ENCODE measurements at places on chromosomes 11 and 22.
A peak's percentile ranks its signal among the peaks of the same experiment; 100 is the strongest.

DNA sequence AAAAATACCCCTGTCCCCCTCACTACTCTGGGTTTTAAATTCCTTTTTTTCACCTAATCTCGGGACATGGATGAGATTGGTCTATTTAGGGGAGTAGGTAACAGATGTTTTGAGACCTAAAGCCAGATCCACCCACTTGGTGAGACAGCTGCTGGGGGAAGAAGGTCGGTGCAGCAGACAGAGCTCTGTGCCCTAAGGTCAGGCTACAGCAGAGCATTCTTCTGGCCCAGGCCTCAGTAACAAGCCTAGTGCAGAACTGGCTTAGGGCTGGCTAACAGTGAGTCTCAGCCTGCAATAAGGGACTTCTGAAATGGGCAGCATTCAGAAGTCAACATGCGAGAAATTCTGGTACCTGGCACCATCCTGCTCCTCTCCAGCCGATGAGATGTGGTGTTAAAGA lies 444.9 kb upstream of the KIRREL3 start:
- no peaks in the 10 kb centered on the region for H3K36me3 ChIP-seq
- no peak overlapping the region for H3K4me3 ChIP-seq
- H3K4me1 ChIP-seq, result no peaks in the 10 kb centered on the region
- H3K27me3 ChIP-seq, result peaks cover 14% of the 10 kb centered on the region
- H3K27ac ChIP-seq, result no peak overlapping the region
- DNase-seq, result no peak

- 0 out of 2 replicates have a peak, but pooled peaks cover under 1% of the 10 kb centered on the region for H3K4me1 ChIP-seq
- no peak overlapping the region for H3K4me3 ChIP-seq
- H3K36me3 ChIP-seq, result no peaks in the 10 kb centered on the region
- no peaks in the 10 kb centered on the region for H3K27me3 ChIP-seq
- no peak overlapping the region for H3K27ac ChIP-seq
- DNase-seq, result no peak
Observed at GRCh38 chr22:47301820-47302475, 539.5 kb downstream of the TBC1D22A start.

GRCh38 chr11:25991476-25991875 lies 340.5 kb upstream of the ANO3 start:
- no peaks in the 10 kb centered on the region for H3K36me3 ChIP-seq
- no peak for DNase-seq

DNA sequence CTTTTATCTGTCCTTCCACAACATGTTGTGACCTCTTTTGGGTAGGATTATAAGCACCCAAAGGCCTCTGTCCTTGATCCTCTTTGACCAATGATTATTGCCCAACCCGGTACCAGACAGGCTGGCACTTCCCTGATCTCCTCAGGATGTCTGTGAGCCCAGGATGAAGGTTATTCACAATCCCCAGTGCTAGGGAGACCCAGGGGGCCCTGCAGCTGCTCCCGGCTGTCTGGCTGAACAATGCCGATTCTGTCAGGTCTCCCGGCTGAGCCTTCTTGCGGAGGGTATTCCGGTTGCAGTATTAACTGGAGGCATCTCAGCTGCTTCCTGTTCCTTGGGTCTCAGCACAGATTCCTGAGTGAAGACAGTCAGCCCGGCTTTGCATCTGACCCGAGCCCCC lies 71.2 kb upstream of the CDON start:
- no peak overlapping the region for H3K4me3 ChIP-seq
- DNase-seq, result no peak
- no peaks in the 10 kb centered on the region for H3K36me3 ChIP-seq
- peaks cover 17% of the 10 kb centered on the region for H3K27me3 ChIP-seq
- no peak overlapping the region for H3K27ac ChIP-seq

DNA sequence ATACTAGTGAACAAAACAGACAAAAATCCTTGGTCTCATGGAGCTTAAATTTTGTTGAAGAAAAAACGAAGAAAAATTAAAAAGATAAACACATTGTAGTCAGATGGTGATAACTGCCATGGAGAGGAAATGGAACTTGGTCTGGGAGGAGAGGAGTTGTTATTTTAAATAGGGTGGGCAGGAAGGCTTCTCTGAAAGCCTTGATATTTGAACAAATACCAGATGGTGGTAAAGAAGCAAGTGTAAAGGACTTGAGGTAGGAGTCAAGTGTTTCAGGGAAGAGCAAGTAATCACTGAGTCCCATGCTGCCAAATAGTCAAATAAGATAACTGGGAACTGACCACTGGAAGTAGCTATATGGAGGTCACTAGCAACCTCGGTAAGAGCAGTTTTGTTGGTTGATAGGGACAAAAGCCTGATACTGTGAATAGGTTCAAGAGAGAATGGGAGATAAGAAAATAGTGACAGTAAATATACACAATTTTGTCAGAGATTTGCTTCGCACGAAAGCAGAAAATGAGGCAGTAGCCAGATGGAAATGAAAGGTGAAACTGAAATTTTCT lies 55.1 kb downstream of the SESN3 start:
- no peak for DNase-seq
- H3K27me3 ChIP-seq, result peaks cover 63% of the 10 kb centered on the region
- H3K27ac ChIP-seq, result no peak overlapping the region
- H3K4me1 ChIP-seq, result no peaks in the 10 kb centered on the region

GRCh38 chr11:61747967-61748285 lies 4.5 kb upstream of the MYRF start:
- H3K27me3 ChIP-seq, result no peaks in the 10 kb centered on the region
- peaks cover 10% of the 10 kb centered on the region for H3K4me1 ChIP-seq
- H3K4me3 ChIP-seq, result no peak overlapping the region
- no peak for DNase-seq

GRCh38 chr22:46834021-46834737 lies 71.7 kb downstream of the TBC1D22A start:
- no peak for DNase-seq
- no peak overlapping the region for H3K4me3 ChIP-seq
- H3K27ac ChIP-seq, result no peak overlapping the region
- H3K4me1 ChIP-seq, result peaks cover 23% of the 10 kb centered on the region
- no peaks in the 10 kb centered on the region for H3K27me3 ChIP-seq

GRCh38 chr11:7583248-7583647 lies 69.4 kb downstream of the PPFIBP2 start:
- no peak for DNase-seq
- H3K27ac ChIP-seq, result no peak overlapping the region
- H3K4me3 ChIP-seq, result no peak overlapping the region
- no peaks in the 10 kb centered on the region for H3K36me3 ChIP-seq
- no peaks in the 10 kb centered on the region for H3K27me3 ChIP-seq

DNA sequence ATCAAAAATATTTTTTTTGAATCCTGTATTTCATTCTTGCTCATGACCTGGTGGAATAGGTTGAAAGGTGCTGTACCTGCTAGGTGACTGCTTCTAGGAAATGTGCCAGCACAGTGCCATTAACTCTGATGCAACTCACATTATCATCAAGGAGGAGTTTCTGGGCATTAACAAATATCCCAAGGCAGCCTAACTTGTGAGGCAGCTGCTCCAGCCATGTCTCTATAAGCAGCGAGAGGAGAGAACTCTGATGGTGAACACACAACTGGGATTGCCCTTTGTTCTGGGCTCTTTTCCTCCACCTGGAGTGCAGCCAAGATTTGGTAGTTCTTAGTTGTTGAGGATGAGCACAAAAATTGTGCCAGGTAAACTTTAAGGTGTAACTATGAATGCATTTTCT lies 25.6 kb downstream of the HEPHL1 start:
- no peaks in the 10 kb centered on the region for H3K36me3 ChIP-seq
- no peak overlapping the region for H3K4me3 ChIP-seq
- H3K4me1 ChIP-seq, result peaks cover 8% of the 10 kb centered on the region
- no peaks in the 10 kb centered on the region for H3K27me3 ChIP-seq

- H3K36me3 ChIP-seq, result no peaks in the 10 kb centered on the region
- DNase-seq, result no peak
- no peaks in the 10 kb centered on the region for H3K4me1 ChIP-seq
Observed at GRCh38 chr11:115077740-115078139, 399.4 kb downstream of the NXPE2 start.

DNA sequence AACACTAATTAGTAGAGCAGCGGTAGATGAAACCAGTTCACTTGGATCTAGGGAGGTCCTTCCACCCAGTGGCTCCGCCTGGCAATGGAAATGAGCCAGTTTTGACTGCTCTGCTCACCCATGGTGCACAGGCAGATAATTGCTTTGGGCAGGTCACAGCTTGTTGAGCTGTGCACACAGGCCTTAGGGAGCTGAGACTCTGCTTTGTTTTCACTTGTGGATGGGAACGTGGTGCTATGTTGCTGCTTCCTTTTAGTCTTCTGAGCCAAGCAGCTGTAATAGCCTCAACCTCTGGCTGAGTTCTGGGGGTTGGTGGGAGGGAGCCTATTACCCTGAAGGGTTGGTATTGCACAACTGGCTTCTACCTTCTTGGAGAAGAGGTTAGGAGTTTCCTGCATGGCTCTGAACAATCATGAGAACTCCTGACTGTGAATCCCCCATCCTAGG lies 262.3 kb upstream of the MTNR1B start:
- no peaks in the 10 kb centered on the region for H3K4me1 ChIP-seq
- H3K27me3 ChIP-seq, result no peaks in the 10 kb centered on the region
- DNase-seq, result no peak
- H3K27ac ChIP-seq, result no peak overlapping the region
- H3K36me3 ChIP-seq, result no peaks in the 10 kb centered on the region

DNA sequence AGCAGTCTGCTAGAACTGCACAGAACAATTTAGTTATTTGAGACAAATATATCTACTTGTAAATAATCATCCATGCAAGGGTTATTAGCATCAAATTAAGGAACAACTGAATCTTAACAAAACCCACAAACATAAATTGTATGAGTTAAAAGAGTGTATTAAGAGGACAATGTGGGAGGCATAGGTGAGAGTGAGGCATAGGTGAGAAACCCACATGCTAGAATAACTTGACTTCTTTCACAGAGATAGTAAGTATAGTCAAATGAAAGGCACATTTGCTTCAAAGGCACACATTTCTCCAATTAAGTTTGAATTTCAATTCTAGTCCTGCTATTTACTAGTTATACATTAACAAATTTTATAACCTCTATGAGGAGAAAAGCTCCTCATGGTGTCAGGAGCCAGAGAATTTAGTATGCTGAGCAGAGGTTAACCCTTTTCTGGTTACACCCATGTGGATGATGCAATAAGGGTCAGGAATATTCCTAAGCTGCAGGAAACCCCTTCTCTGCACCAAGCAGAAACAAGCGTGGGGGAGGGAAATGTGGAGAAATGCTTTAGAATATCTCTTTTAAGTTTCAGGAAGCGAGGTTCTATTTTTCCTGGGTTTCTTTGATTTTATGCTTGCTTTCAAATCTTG lies 264.2 kb downstream of the GRM5 start:
- no peaks in the 10 kb centered on the region for H3K27me3 ChIP-seq
- no peak for DNase-seq
- H3K27ac ChIP-seq, result no peak overlapping the region
- no peaks in the 10 kb centered on the region for H3K36me3 ChIP-seq

- no peaks in the 10 kb centered on the region for H3K36me3 ChIP-seq
- peaks cover 90% of the 10 kb centered on the region for H3K27me3 ChIP-seq
- no peak overlapping the region for H3K4me3 ChIP-seq
- no peak overlapping the region for H3K27ac ChIP-seq
- no peak for DNase-seq
Observed at GRCh38 chr11:113934761-113935160, 30.2 kb downstream of the HTR3B start.

DNA sequence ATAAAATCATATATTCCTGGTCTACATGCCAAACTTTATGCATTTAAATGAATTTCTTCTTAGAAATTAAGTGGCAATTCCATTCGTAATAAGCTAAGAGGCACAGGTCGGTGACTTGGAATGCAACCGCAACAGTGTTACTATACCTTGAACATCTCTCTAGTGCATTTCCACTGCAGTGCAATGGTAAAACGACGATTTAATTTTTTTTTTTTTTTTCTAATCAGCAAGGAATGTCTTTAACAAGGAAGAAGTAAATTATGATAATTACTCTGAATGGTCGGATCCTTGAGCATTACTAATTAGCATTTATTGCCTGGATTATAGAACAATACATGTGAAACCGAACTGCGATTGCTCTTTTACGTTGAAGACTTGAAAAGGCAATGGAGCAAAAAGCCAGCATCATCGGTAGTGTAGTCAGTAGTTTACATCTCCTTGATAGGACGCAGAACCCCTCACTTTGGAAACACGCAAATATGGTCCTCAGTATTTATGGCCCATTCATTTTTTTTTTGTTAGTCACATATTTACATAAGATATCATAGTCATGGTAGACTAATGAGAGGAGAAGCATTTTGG lies 20.2 kb downstream of the BLID start:
- peaks cover 93% of the 10 kb centered on the region for H3K36me3 ChIP-seq
- peak overlapping the region; percentile 53 for H3K27ac ChIP-seq
- H3K4me1 ChIP-seq, result peaks cover 61% of the 10 kb centered on the region
- no peaks in the 10 kb centered on the region for H3K27me3 ChIP-seq

GRCh38 chr11:73991471-73992006 lies 8.9 kb upstream of the UCP2 start:
- DNase-seq, result no peak
- H3K4me1 ChIP-seq, result peaks cover 9% of the 10 kb centered on the region
- no peaks in the 10 kb centered on the region for H3K36me3 ChIP-seq
- H3K27ac ChIP-seq, result no peak overlapping the region

DNA sequence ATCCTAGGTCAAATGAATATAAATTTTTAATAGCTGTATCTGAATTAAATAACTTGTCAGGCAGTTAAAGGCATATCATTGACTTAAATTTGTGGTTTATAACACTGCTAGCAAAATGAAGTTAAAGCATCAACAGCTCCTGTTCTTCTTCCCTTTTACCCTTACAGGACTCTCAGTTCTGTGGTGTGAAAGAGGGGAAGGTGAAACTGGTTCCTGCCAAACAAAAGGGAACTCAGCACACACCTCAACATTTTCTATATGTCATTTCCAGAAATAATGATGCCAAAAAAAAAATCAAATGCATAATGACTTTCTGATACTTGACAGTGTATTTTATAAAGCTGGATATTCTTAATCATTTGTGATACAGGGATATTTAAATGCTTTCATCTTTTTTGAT lies 21.2 kb downstream of the ARL14EP start:
- H3K4me3 ChIP-seq, result no peak overlapping the region
- H3K27me3 ChIP-seq, result no peaks in the 10 kb centered on the region
- H3K4me1 ChIP-seq, result no peaks in the 10 kb centered on the region
- no peak for DNase-seq
- no peaks in the 10 kb centered on the region for H3K36me3 ChIP-seq

DNA sequence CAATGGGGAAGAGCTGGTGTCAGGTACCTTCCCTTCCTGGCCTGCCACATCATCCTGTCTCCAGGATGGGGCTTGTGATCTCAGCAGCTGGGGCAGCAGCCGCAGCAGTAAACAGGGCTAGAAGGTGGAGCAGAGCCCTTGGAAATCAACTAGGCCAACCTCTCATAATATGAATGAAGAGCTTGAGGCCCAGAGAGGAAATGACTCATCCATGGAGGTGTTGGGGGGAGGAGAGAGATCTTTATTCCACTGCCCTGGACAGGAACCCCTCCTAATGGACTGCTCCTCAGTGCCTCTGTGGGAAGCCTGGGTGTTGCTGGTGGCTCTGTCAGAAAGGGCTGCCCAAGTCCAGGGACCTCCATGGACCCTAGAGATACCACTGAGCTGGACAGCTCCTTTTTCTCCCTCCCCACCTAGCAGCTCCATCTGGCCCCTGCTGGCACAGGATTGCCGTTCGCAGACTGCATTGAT lies 111.8 kb downstream of the OSBP2 start:
- DNase-seq, result peak; percentile 81
- peak overlapping the region; percentile 81 for H3K27ac ChIP-seq
- no peaks in the 10 kb centered on the region for H3K27me3 ChIP-seq
- H3K36me3 ChIP-seq, result no peaks in the 10 kb centered on the region
- H3K4me1 ChIP-seq, result peaks cover 50% of the 10 kb centered on the region

- no peaks in the 10 kb centered on the region for H3K4me1 ChIP-seq
- no peaks in the 10 kb centered on the region for H3K36me3 ChIP-seq
- H3K27ac ChIP-seq, result no peak overlapping the region
- no peaks in the 10 kb centered on the region for H3K27me3 ChIP-seq
Observed at GRCh38 chr11:128613300-128613995, 26.1 kb upstream of the ETS1 start.

GRCh38 chr11:92225125-92225567 lies 528 bp downstream of the FAT3 start:
- H3K36me3 ChIP-seq, result no peaks in the 10 kb centered on the region
- DNase-seq, result no peak
- peaks cover 55% of the 10 kb centered on the region for H3K27me3 ChIP-seq
- no peak overlapping the region for H3K27ac ChIP-seq

Measured in PC-3 (cell line).